ENCODE measurements at places on chromosomes 1 and 21. TPM values are rescaled to one million over a fixed set of nuclear protein-coding genes. Genes with fewer than 3 reads are reported as not detected.

GRCh38 chr1:245754463-245754961 is 599.7 kb downstream of the KIF26B start:
- DNase-seq, result peak; percentile 29

GRCh38 chr1:236095705-236096520 is 31.0 kb upstream of the NID1 start:
- no peak for DNase-seq

GRCh38 chr1:43919906-43920305 is 13.7 kb upstream of the ARTN start:
- no peak for DNase-seq

- peak; percentile 95 for DNase-seq
Measured at GRCh38 chr1:23100074-23100748, 68.4 kb downstream of the LUZP1 start.

DNA sequence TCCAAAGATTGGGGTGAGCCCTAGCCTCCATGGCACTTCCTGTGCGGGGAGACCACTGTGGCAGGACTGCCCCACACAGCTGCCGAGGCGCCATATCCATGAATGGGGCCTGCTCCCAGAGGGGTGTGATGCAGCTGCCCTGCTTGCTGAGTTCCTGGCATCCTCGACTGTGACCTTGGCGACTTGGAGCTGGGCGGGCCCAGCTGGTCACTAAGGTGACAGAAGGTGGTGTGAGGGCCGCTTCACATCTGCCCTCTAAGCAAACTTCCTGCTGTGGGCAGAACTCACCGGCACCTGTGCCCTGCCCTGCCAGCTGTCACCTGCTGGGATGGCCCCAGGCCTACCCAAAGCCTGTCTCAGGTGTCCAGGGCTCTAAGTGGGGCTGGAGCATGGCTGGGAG is 9.0 kb downstream of the TMEM61 start:
- DNase-seq, result no peak

GRCh38 chr21:23684431-23684830 is 1922.8 kb downstream of the MRPL39 start:
- no peak for DNase-seq

GRCh38 chr1:61341426-61341825 is 259.1 kb downstream of the NFIA start:
- no peak for DNase-seq

- DNase-seq, result no peak
Measured at GRCh38 chr1:162107911-162108310, 38.4 kb downstream of the NOS1AP start.

DNA sequence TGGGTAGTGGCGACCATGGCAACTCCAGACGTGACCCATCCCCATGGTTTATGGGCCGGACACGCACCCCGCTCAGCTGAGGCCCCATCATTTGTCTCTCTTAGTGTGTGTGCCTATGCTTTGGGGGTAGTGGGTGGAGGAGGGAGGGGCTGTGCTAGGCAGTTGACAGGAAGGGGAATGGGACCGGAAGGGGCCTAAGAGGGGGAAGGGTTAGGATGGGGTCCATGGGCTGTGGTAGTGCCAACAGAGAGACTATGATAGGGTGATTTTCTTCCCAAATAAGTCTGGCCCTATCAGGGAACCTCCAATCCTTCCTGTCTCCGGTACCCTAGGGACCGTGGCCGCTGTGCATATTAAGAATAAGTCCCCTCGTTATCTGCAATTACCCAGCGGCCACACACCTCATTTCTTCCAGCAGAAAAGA is 9.9 kb downstream of the DMAP1 start:
- no peak for DNase-seq

GRCh38 chr1:175514387-175514953 is 228.9 kb downstream of the TNR start:
- DNase-seq, result peak; percentile 5

DNA sequence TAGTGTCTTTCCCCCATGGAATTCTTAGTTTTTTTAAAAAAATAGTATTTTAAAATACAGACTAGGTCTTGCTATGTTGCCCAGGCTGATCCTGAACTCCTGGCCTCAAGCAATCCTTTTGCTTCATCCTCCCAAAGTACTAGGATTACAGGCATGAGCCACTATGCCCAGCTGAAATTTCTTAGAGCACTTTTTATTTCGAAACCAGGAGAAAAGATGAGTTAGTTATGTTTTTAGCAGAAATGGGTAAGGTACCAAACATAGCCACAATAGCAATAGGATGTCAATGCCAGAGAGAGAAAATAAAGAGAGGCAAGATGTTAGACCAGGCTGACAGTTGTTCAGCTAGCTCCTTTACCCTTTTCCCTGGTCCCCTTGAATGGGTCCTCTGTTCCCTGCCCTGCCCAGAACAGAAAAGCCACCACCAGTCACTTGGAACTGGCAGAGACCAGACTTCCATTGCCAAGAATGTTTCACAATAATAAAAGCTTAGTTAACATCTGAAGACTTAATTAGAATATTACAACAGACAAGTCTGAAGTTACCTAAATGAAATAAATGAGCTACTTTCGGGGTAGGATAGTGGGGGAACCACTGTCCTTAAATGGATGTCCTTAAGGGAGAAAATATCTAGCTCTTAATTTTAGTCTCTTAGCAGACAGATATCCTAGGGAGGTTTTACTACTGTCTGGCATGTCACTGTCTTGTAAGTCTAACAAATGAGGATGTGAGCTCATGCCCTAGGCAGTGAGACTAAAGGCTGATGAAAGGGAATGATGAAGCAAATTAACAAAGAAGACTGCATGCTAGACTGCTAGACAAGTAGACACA is 54.3 kb downstream of the ABL2 start:
- DNase-seq, result peak; percentile 78

DNA sequence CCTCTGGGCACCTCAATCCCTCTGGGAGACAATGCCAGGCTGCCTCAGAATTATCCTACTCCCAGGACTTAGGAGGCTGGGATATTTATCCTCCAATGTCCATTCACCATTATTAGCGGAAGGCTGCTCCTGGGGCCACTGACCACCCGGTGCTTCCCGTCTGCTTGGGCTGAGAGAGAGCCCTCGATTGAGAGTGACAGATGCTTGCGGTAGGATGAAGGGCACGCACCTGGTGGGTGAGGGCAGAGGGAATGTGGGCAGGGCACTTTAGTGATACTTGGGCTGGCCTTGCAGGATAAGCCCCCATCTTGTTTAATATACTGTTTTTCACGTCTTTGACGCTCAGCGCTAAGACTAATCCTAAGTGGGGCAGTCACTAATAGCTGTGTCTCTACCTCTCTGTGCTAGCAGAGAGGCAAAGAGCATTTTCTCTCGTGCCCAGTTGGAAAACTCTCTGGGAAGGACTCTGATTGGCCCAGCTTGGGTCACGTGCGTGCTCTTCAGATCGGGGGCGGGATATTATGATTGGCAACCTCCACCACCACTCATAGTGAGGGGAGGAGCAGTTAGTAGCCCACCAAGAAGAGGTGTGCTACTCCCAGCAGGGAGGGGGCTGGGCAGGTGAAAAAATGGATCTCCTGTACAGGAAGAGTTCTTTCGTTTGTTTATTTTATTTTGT is 10.6 kb upstream of the PARS2 start:
- DNase-seq, result peak; percentile 17

GRCh38 chr1:224432146-224432545 is 2.5 kb downstream of the WDR26 start:
- no peak for DNase-seq

The MYOC gene
- not detected for total RNA-seq

The GPR37L1 gene
- not detected for total RNA-seq

The PLPP3 gene
- 17.2 TPM for total RNA-seq

The HORMAD1 gene
- not detected for total RNA-seq

The SPATC1L gene
- total RNA-seq, result 21.6 TPM
